ENCODE measurements at places on chromosomes 16 and 17.

DNA sequence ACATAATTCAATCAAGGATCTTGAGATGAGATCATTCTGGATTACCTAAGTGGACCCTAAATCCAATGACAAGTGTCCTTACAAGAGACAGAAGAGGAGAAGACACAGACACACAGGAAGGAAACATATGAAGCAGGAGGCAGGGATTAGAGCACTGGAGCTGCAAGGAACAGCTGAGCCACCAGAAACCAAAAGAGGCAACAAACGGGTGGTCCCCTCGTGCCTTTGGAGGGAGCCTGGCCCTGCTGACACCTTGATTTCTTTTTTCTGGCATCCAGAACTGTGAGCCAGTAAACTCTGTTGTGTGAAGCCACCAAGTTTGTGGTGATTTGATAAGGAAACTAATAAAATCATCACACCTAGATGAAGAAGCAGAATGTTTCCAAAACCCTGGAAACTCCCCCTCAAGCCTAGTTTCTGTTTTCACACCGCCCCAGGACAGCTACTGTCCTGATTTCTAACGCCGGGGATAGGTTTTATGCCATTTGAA lies 115.2 kb downstream of the PITPNC1 start:
- no peak for DNase-seq

DNA sequence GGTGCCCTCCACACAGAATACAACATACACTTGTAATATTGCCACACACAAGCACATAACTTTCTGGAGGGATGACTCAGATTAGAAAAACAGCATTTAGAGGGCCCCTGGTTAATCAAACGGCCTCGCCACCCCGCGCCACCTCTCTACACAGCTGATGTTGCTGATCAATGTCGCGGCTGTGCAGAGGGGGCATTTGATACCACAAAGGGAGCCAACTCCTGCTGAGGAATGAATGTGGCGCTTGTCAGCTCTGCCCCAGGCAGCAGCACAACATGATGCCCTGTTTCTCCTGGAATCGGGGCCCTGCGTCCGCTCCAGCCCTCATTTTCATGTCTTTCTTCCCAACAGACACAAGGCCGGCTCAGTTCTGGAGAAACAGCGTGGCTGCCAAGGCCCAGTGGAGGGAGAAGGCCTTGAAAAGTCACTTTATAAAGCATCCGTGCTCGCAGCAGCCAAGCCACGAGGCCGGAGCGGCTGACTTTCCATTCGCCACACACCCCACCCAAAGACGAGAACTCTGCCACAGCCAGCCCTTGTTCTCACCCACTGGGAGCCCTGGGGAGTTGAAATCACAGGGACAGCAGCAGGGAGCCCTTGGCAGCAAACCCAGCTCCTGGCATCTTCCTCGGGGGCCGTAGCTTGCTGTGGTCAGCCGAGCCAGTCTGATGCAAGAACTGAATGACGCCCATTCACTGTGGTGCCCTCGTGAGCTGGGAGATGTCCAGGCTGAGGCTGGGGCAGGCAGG lies 65.6 kb downstream of the XYLT1 start:
- no peak for DNase-seq

DNA sequence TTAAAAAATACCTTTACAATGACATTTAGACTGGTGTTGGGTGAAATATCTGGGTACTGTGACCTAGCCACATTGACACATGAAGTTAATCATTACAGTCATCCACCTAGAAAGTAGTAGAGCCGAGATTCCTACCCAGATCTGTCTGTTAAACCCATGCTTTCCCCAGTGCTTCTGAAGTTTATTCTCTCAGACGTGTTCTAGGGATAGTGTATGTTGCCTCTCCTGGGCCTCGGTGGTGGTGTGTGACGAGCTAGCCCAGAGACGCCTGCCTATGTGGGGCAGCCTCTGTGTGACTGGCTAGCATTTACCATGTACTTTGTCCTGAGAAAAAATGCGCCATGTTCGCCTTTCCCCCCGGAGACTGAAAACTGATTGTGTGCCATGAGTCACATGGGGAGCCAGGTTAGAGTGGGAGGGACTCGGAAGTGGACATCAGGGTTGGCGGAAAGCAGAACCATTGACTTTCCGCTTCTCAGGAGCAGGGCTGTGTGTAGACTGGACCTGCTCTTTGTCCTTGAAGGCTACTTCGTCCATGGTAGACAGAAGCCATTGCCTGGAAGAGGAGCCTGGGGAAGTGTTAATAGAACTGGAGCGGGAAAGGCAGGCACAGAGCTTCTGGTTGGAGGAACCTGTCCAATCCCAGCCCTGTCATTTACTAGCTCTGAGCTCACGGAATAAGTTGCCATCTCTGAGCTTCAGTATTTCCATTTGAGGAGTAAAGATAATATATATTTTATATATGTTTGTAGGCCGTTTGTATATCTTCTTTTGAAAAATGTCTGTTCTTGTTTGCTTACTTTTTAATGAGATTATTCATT lies 235.5 kb downstream of the SNX29 start:
- DNase-seq: no peak

DNA sequence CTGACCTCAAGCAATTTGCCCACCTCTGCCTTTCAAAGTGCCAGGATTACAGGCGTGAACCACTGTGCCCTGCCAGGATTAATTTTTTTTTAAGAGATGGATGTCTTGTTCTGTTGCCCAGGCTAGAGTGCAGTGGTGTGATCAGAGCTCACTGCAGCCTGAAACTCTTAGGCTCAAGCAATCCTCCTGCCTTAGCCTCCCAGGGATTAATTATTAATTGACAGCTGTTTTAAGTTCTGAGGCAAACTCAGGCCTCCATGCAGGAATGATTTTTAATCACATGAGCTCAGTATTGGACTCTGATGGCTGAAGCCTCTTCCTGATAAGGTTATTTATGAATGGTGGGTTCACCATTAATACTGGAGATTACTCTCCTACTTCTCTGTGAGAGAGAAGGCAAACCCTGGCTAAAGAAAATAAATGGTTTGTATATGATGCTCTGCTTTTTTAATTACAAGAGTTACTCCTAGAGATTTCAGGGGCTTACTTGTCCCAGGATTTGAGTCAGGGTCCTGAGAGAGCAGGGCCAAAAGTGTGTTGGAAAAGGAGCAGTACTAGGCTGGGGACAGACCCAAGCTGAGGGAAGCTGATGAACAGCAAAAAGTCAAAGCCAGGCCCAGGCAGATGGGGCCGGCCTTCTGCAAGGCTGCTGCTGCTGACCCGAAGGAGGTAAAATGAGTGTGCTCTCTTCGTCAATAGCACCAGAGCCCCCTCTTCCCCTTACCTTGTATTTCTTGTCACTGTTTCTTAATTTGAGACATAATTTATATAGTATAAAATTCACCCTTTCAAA lies 56.9 kb upstream of the HAS3 start:
- DNase-seq: no peak

DNA sequence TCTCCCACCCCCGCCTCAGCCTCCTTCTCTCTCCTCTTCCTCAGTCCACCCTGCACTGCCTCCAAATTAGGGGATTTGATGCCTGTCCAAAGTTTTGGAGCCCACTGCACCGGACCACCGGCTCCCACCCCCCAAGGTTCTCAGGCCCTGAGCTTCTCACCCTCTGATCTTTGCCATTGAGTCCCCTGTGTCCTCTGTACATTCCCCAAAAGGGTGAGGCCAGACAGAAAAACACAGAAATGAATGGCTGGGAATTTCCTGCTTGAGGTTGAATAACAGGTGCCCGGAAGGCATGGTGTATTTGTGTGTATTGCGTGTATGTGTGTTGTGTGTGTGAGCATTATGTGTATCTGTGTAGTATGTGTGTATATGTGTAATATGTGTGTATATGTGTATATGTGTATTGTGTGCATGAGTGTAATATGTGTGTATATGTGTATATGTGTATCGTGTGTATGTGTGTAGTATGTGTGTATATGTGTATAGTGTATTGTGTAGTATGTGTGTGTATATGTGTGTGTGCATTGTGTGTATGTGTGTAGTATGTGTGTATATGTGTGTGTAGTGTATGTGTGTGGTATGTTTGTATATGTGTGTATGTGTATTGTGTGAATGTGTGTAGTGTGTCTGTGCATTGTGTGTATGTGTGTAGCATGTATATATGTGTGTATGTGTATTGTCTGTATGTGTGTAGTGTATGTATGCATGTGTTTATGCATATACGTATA lies 16.0 kb upstream of the CCL17 start:
- no peak for DNase-seq

- DNase-seq: no peak
Observed at GRCh38 chr16:14668556-14669223, 25.4 kb downstream of the PLA2G10 start.

DNA sequence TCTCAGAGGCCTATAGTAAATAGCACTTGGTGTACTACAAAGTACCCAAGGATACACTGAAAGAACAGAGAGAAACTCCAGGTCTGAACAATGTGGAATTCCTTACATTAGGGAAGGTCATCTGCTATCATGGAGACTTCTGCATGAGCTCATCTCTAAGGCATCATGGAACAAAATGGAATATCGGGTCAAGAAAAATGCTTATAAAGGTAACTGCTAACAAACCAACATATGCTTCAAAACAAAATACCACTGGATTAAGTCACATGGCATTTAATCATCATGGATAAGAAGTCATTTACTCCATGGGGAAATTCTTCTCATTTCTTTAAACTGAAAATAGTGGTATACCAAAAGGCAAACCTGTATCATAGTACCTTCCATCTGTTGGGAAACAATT lies 34.2 kb downstream of the TXNDC11 start:
- no peak for DNase-seq

- peak; percentile 27 for DNase-seq
Observed at GRCh38 chr16:87608400-87608985, 6.2 kb downstream of the JPH3 start.

- DNase-seq: no peak
Observed at GRCh38 chr17:69075823-69076222, 15.1 kb upstream of the ABCA9 start.

- no peak for DNase-seq
Observed at GRCh38 chr17:48997103-48997826, at the start of gene IGF2BP1. Gene IGF2BP1, plus strand, starts transcription at chr17:48997385. Its CDS starts 361 bp downstream, at chr17:48997746.

- DNase-seq: peak; percentile 71
Observed at GRCh38 chr17:2053380-2054261, 1.3 kb upstream of the HIC1 start.

GRCh38 chr16:59013930-59014329 lies 279.8 kb upstream of the GOT2 start:
- no peak for DNase-seq

DNA sequence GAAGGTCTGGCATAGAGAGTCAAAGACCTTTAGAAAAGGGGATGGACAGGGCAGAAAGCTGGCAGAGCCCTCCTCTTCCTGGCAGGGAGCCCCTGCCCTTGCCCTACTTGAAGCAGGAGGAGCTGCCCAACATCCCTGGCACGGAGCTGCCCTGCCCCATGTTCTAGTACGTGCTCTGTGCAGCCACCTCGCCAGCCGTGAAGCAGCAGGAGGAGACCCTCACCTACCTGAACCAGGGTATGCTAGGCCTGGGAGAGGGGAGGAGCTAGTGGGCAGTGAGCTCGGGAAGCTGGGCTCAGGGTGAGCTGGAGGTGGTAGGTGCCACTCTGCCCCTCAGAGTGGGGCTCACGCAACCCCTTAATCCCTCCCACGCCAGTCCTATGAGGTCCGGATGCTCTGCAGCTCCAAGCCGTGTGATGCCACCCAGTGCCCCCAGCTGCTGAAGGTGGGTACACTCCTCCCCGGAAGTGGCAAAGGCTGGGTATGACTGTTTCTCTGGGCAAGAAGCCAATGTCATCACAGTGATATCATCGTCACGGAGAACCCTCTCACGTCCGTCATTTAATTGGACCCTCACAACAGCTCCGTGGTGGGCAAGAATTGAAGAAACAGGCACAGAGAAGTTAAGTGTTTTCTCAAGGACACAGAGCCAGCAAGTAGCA lies 12.7 kb upstream of the STAC2 start:
- peak; percentile 71 for DNase-seq

- DNase-seq: no peak
Observed at GRCh38 chr16:69554495-69554894, 11.3 kb upstream of the NFAT5 start.

GRCh38 chr16:15031586-15031985 lies 24.3 kb downstream of the NTAN1 start:
- no peak for DNase-seq

DNA sequence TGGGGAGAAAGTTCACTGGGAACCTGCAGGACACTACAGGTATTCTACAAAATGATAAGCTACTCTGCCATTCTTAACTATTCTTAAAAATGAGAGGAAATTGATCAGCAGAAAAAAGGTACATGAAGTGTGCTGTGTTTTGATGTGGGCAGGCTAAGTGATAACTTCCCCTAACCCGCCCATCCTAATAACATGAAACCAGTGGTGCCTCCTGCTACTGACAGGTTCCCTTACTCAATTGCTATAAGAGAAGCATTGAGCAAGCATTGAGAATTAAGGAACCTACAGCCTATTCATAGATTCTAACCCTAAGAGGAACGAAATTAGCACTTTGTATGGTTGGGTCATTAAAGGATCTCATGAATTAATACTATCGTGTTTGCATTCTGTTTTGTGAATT lies 18.9 kb downstream of the XYLT1 start:
- DNase-seq: no peak

DNA sequence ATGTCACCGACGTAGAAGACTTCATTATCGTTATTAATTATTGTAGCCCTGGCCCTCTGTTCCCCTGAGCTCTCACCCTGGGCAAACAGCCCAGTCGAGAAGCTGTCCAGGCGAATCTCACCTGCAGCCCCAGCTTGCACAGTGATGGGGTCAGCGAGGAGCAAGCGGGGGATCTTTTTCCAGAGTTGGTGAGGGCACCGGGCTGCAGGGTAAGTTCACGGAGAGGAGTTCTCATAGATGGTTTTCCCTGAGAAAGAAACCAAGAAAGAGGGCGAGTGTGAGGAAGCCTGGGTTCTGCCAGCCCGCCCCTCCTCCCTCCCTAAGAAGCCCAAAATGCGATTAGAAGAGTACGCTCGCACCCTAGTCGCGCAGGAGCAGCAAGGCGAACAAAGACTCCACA lies 436 bp downstream of the SPAG5 start:
- no peak for DNase-seq

- no peak for DNase-seq
Observed at GRCh38 chr17:28276011-28276410, 43.0 kb upstream of the TMEM97 start.

GRCh38 chr16:83887080-83887479 lies 11.8 kb upstream of the MLYCD start:
- no peak for DNase-seq

GRCh38 chr17:3546521-3546920 lies 11.1 kb downstream of the TRPV3 start:
- DNase-seq: no peak
